ENCODE measurements at places on chromosomes 3 and 15. TPM values are rescaled to one million over a fixed set of nuclear protein-coding genes. Genes with fewer than 3 reads are reported as not detected.

- H3K36me3 ChIP-seq, result no peaks in the 10 kb centered on the region
- H3K27me3 ChIP-seq, result peaks cover 4% of the 10 kb centered on the region
- no peaks in the 10 kb centered on the region for H3K4me1 ChIP-seq
- H3K27ac ChIP-seq, result no peak overlapping the region
- peak; percentile 79 for DNase-seq
These were observed 12.8 kb downstream of the VILL start for GRCh38 chr3:38003371-38003816.

GRCh38 chr3:187810021-187810446 lies 64.8 kb upstream of the BCL6 start:
- no peaks in the 10 kb centered on the region for H3K36me3 ChIP-seq
- no peaks in the 10 kb centered on the region for H3K27me3 ChIP-seq
- H3K27ac ChIP-seq, result no peak overlapping the region
- no peak for DNase-seq
- no peak overlapping the region for H3K4me3 ChIP-seq
- H3K4me1 ChIP-seq, result peaks cover 18% of the 10 kb centered on the region

DNA sequence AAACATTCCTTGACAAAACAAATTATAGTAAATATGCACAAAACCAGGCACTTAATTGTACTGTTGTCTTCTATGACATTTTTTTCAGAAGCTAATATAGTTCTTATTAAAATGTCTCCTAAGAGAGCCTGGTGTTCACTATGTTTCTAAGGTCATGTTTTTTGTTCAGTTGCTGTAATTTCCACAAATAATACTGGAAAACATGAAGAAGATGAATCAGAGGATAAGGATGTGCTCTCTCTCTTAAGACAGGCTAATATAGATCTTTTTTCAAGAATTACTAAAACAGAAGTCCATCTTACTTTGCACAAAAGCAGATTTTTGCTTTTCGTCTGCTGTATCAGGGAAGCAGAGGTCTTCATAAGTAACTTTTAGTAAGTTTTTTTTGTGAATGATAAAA lies 823.0 kb upstream of the NECTIN3 start:
- H3K27ac ChIP-seq, result no peak overlapping the region
- no peaks in the 10 kb centered on the region for H3K27me3 ChIP-seq
- no peak for DNase-seq
- no peaks in the 10 kb centered on the region for H3K4me1 ChIP-seq

GRCh38 chr15:40296561-40297230 lies 11.0 kb downstream of the PLCB2 start:
- peaks cover 15% of the 10 kb centered on the region for H3K4me1 ChIP-seq
- H3K36me3 ChIP-seq, result no peaks in the 10 kb centered on the region
- peaks cover 22% of the 10 kb centered on the region for H3K27me3 ChIP-seq

DNA sequence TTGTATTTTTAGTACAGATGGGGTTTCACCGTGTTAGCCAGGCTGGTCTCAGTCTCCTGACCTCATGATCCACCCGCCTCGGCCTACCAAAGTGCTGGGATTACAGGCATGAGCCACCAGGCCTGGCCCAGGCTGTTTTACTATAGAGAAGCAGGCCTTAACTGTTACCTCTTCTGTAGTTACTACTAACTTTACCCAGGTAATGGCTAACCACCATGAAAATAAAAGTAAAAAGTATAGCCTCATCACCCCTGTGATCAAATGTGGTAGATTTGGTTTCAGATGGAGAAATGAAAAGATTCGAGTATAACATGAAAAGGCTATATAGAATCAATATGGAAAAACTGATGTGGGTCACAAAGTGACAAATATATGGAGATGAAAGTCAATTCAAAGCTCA lies 210.1 kb downstream of the CD47 start:
- no peaks in the 10 kb centered on the region for H3K27me3 ChIP-seq
- H3K27ac ChIP-seq, result no peak overlapping the region
- DNase-seq, result no peak
- H3K4me1 ChIP-seq, result no peaks in the 10 kb centered on the region

GRCh38 chr3:194126790-194127189 lies 9.2 kb upstream of the HES1 start:
- no peak overlapping the region for H3K4me3 ChIP-seq
- no peak for DNase-seq
- H3K4me1 ChIP-seq, result peaks cover 28% of the 10 kb centered on the region

DNA sequence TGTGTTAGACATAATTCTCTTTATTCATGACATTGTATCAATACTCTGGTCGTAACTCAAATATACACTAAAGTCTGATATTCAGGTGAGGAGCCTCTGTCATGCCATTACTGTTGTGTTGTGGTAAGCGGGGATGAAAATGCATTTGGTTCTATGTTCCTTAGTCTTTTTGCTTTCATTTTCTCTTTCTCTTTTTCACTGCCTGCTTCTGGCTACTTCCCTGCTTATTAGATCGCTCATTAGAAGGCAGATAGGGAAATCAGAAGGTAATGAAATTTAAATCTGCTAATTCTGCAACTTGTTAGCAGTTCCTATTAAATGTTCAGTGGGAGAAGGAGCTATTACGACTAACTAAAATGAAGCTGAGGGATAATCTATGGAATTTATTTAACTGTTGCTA lies 345.0 kb downstream of the GRM7 start:
- no peaks in the 10 kb centered on the region for H3K4me1 ChIP-seq
- DNase-seq, result no peak
- no peaks in the 10 kb centered on the region for H3K27me3 ChIP-seq

DNA sequence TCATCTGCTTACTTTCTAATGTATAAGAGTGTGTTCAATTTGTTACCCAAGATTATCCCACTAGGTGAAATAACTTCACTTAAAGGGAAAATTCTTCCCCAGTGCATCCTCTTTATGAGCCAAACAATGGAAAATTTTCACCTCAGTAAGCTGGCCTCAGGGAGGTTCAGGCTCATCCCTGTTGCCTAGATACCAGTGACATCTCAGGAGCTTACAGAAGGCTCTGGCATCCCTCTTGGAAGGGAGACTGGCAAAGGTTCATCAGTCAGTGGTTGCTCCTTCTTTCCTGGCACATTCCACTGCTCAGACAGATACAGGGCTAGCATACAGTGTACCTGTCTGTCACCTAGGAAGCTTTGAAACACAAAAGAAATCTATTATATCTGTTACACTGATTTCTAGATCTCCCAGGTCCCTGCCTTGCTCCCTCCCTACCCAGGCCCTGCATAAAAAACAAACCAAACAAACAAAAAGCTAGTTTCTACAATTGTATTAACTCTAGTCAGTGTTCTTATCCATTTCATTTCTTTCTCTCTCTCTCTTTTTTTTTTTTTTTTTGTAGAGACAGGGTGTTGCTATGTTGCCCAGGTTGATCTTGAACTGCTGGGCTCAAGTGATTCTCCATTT lies 1.7 kb downstream of the IP6K2 start:
- H3K4me1 ChIP-seq, result peaks cover 22% of the 10 kb centered on the region
- H3K36me3 ChIP-seq, result peaks cover 10% of the 10 kb centered on the region
- DNase-seq, result peak; percentile 81
- no peaks in the 10 kb centered on the region for H3K27me3 ChIP-seq
- peak overlapping the region; percentile 83 for H3K4me3 ChIP-seq

- H3K4me1 ChIP-seq, result peaks cover 24% of the 10 kb centered on the region
- H3K36me3 ChIP-seq, result no peaks in the 10 kb centered on the region
- no peak for DNase-seq
- H3K27me3 ChIP-seq, result no peaks in the 10 kb centered on the region
- H3K4me3 ChIP-seq, result no peak overlapping the region
These were observed 48.8 kb downstream of the RPLP1 start for GRCh38 chr15:69501456-69501855.

DNA sequence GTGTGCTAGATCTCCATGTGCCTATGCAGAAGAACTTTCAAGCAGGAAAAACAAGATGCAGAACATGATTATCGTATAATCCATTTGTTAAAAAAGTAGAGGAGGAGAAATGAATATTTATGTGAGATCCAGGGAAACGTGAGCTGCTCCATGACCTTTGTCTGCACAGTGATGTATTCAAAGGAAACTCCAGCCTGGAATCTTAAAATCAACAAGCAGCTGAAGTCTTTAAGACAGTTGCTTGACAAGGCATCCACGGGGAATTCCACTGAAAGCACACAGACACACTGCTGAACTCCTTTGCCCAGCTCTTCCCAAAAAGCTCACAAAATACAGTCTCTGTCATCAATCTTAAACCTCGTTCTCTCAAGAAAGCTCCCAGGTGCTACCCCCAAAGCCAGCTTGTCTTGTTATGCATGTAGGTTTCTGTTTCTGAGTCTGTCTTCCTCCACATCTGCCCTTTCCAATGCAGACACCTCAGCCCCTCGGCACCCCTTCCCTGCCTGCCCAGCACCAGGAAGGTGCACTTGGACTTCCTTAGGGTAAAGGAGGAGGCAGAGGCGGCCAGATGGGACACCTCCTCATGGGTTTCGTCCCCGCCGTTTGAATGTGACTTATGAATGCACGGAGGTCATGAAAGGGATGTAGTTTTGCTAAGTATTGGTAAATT lies 28.7 kb downstream of the LRRK1 start:
- DNase-seq, result no peak
- H3K27me3 ChIP-seq, result no peaks in the 10 kb centered on the region
- H3K4me3 ChIP-seq, result no peak overlapping the region
- H3K27ac ChIP-seq, result no peak overlapping the region

DNA sequence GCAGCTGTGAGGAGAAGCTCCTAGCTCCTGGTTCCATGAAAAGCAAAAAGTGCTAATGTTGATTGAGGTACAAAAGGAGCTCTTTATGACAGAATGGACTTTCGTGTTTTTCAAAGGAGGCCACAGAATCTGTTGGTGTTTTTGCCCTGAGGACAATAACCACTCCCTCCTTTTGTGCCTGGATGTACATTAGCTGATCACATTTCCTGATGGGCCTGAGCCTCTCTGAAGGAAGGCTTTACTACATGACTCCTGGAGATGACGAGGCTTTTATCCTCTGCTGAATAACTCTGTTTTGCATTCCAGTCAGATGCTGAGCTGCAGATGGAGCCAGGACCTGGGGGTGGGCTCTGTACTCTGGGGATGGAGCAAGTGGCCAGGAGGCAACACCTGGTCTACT lies 301.9 kb downstream of the CACNA2D3 start:
- H3K36me3 ChIP-seq, result no peaks in the 10 kb centered on the region
- no peak overlapping the region for H3K27ac ChIP-seq
- DNase-seq, result no peak
- peaks cover 25% of the 10 kb centered on the region for H3K4me1 ChIP-seq
- no peak overlapping the region for H3K4me3 ChIP-seq

DNA sequence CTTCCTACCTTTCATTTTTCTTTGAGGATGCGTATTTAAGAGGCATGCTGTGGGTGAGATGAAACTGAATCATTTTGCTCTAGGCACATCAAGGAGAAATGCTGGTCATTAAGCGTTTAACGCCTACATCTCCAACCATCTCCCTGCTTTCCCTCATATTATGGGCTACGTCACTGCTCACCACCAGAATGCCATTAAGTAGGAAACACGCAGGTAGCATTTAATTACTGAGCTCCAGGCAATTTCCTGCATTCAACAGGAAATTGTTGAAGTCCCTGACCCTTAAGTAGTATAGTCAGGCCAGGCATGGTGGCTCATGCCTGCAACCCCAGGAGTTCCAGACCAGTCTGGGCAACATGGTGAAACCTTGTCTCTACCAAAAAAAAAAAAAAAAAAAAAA lies 66.1 kb downstream of the CHSY1 start:
- no peak for DNase-seq
- peaks cover 12% of the 10 kb centered on the region for H3K4me1 ChIP-seq
- no peak overlapping the region for H3K4me3 ChIP-seq
- no peaks in the 10 kb centered on the region for H3K27me3 ChIP-seq

DNA sequence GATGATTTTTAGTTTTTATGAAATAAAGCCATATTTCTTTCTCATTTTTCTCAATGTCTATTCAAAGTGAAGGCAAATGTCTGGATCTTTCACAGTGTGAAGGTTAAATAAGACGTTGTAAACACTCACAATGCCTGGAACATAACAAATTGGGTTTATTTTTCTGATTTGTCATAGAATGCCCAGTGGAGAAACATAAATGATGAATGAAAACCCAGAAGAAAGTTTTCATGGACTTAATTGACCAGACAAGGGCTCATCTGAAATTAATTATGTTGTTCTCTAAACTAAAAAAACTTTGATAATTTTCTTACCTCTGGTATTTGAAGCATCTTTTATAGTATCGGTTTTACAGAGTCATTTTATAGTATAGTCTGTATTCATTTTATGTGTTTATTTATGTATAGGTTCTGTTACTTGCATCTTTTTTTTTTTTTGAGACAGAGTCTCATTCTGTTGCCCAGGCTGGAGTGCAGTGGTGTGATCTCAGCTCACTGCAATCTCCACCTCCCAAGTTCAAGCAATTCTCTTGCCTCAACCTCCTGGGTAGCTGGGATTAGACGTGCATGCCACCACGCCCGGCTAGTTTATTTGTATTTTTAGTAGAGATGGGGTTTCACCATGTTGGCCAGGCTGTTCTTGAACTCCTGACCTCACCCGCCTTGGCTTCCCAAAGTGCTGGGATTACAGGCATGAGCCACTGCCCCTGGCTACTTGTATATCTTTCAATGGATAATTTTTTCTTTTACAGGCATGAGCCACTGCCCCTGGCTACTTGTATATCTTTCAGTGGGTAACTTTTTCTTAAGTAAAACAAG lies 15.1 kb upstream of the BNIP2 start:
- no peak overlapping the region for H3K4me3 ChIP-seq
- no peaks in the 10 kb centered on the region for H3K4me1 ChIP-seq
- DNase-seq, result no peak
- H3K36me3 ChIP-seq, result no peaks in the 10 kb centered on the region

DNAH1 gene
- 2.1 TPM for total RNA-seq

ERICH6 gene
- not detected for total RNA-seq

GOLGA8S gene
- total RNA-seq, result not detected

PDE12 gene
- total RNA-seq, result 11.3 TPM

TMC3 gene
- 0.13 TPM for total RNA-seq

LRRC2 gene
- total RNA-seq, result not detected
